ENCODE measurements at places on chromosomes 3 and 15.
A peak's percentile ranks its signal among the peaks of the same experiment; 100 is the strongest.

DNA sequence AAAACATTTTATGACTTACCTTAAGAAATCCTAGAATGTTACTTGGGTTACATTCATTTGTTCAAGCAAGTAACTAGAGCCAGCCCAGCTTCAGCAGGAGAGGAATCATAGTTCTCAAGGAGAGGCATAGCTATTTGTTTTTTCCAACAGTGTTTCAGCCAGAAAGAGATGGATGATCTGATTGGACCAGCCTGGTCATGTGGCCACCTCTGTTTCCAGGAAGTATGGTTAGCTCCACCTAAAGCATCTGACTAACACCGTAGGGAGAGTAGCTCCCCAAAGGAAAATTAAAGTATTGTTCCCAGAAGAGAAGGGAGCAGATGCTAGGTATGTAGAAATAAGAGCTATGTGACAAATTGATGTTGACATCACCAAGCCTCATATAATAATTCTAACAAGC lies 417.1 kb downstream of the TAFA4 start:
- no peak for DNase-seq

GRCh38 chr3:148605521-148605920 lies 92.2 kb upstream of the AGTR1 start:
- DNase-seq: no peak

DNA sequence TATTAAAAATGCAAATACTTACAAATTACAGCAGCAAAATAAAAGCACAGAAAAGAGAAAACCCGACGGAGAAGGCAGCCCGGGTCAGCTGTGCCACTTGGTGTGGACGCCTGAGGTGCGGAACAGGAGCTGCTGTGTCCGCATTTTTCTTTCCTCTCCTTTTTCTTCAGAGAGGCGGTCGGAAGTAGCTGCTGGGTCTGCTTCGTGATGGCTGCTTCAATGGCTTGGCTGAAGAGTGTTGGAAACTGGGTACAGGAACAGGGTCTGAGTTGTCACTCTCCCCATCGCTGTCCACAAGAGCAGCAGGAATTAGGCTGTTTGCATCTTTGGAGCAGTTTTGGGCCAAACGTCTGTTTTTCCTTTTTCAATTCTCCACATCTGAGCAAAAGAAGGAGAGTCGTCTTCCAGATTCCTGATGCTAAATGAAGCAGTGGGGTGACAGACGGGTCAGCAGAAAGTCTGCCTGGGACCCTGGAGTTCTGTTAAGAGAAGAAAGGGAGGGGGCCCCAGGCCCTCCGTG lies 53.5 kb upstream of the ARL8B start:
- DNase-seq: no peak

DNA sequence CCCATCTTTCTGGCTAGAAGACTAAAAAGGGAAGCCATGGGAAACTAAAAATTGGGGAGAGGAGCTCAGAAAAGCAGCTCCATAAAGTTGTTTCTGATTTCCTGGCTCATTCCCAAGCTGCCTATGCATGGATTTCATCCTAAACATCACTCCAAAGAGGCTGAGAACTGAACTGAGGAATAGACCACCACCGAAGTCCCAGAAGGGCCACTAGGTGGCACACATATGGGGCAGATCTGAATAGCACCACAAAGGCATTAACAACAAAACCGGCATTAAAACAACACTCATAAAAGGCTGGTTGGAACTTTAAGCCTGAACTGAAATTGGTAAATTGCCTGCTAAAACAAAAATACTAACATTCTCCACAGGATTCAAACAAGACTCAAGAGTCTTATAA lies 106.3 kb downstream of the PLD1 start:
- DNase-seq: peak; percentile 0

GRCh38 chr3:44104668-44105321 lies 136.9 kb upstream of the TOPAZ1 start:
- no peak for DNase-seq

DNA sequence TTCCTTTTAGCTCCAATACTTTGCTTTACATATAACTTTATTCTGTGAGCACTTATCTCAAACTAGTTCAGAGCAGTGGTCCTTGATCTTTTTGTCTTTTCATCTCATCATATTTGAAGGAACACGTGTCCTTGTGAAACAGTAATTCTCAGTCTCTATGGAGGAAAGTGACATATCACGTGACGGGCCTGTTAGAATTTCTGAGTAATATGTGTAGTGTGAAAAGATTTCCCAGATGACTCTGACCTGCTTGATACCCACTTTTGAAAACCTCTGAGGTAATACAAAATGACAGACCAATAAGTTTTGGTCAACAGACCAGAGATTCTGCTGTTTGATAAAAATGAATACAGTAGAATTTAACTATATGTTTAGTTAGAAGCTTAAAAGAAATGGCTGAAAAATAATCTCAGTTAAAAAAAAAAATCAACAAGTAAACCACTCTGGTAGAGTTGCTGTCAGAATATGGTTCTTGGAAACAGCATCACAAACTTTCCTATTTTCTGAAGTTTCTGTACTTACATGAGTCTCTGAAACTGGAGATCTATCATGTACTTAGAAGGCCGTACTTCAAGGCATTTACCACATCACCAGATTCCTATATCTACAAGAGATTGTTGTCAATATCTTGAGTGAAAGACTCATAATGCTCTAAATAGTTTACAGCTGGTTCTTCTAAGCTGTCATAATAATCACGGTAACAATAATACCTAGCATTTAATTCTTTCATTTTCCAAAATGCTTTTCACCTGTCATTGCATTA lies 590.2 kb upstream of the TBL1XR1 start:
- no peak for DNase-seq

DNA sequence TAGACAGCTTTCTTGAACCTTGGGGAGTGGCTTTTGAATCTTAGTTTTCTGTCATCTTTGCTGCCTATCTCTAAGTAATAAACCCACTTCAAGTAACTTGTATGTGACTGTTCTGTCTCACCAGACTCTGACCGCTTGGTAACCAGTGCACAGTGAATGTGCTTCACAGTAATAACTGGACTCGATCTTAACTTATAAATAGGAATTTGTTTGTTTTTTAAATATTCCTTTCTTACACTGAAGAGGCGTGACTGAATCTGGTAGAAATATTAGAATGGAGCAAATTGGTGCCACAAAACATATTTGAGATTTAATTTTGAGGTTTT lies 318.0 kb downstream of the GBE1 start:
- DNase-seq: no peak

- no peak for DNase-seq
Measured at GRCh38 chr15:65042776-65043327, 2.3 kb upstream of the SLC51B start.

DNA sequence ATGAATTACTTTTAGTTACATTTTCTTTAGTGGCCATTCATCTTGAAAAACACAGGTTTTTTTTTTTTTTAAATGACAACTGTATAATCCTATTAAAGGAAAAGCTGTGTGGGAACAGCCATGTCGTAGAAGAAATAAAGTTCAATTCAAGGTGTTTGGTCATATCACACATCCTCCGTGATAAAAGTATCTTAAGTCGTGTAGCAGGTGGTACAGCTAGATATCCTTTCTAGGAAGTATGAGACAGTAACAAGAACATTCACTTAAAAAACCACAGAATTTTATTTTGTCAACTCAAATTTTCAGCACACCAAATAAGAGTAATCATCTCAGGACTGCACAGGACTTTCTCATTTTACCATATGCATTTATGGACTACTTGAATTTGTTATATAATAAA lies 16.1 kb downstream of the ZDHHC23 start:
- DNase-seq: no peak

GRCh38 chr15:85976986-85977385 lies 102.7 kb upstream of the AGBL1 start:
- no peak for DNase-seq

GRCh38 chr3:122251428-122251827 lies 68.0 kb downstream of the CASR start:
- DNase-seq: no peak

DNA sequence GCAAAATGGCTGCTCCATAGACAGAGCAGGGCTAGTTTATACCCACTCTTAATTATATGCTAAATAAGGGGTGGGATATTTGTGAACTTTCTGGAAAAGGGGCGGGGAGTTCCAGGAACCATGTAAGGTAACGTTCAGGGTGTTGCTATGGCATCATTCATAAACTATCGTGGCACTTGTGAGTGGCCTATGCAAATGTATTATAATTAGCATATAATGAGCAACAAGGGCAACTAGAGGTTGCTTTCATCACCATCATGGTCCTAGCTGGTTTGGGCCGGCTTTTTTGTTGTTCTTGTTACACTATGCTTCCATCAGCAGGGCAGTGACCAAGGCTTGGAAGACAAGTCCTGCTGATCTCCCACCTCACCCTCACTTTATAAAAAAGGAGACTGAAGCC lies 43.2 kb upstream of the FGD5 start:
- no peak for DNase-seq

DNA sequence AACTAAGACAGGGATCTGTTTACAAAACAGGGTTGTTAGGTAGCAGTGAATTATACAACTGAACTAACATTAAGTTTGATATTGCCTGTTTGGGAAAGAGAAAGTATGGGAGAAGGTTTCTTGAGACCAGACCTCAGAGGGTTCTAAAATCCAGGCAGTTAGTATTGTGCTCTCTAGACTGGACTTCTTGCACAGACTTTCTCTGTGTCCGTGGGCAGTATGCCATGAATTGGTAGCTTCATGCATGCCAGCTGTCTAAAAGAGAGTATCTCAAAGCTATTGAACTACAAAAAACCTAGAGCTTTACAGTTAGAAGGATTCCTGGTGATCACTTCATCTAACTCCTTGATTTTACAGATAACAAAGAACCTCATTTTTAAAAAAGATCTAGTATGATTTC lies 12.5 kb downstream of the SAMD7 start:
- DNase-seq: no peak

DNA sequence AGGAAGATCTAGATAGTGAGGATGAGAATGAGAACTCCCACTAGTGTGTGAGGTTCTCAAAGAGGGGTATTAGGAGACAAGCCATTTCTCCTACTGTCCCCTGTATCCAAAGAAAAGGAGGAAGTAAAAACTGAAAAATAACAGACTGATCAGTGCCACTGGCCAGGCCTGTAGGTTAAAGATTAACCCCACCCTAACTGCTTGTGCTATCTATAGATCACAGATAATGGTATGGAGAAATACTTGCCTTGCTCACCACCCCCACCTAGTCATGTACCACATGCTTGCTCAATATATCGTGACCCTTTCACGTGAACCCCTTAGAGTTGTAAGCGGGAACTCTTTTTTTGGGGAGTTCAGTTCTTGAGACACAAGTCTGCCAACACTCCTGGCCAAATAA lies 519.7 kb upstream of the FRG2C start:
- no peak for DNase-seq

- no peak for DNase-seq
Measured at GRCh38 chr15:73607843-73608242, 25.3 kb downstream of the NPTN start.

- no peak for DNase-seq
Measured at GRCh38 chr3:1380926-1381646, 288.3 kb downstream of the CNTN6 start.

DNA sequence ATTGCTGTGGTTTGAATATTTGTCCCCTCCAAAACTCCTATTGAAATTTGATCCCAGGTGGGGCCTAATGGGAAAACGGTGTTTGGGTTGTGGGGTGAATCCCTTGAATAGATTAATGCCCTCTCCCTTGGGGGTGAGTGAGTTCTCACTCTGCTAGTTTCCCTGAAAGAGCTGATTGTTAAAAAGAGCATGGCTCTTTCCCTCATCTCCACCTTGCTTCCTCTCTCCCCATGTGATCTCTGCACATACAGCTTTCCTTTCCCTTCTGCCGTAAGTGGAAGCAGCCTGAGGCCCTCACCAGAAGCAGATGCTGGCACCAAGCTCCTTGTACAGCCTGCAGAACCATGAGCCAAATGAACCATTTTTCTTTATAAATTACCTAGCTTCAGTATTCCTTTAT lies 394.9 kb upstream of the WNT5A start:
- no peak for DNase-seq

- DNase-seq: no peak
Measured at GRCh38 chr15:100194996-100195395, 146.8 kb downstream of the ADAMTS17 start.

GRCh38 chr15:77001351-77001750 lies 6.4 kb downstream of the PSTPIP1 start:
- no peak for DNase-seq

DNA sequence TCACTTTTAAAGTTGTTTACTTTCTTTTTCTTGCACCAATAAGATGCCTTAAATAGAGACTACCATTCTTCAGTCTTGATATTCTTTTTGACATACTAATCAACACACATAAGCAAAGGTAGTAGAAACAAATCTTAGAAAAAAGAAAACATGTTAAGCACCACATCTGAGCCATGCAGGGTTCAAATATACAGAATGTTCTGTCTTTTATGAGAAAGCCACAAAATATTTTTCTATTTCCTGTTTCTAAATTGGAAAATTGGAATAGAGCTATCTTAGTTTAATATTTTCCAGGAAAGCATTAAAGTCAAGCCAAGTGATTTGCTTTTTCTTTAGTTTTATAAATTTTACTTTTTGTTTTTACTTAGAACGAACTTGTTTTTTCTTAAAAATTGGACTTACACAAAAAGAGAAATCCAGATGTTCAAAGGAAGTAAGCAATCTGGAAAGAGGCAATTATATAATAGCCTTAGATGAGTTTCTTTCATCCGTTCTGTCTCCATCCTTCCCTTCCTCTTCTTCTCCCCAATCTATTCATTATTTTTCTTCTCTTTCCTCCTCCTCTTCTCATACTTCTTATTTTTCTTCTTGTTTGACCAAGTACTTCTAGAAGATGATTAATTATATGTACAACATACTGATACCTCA lies 731.7 kb downstream of the SQOR start:
- no peak for DNase-seq
